ENCODE measurements at places on chromosomes 16 and 17.

GRCh38 chr17:16486373-16487250 lies 5.4 kb downstream of the LRRC75A start:
- DNase-seq, result peak; percentile 8

DNA sequence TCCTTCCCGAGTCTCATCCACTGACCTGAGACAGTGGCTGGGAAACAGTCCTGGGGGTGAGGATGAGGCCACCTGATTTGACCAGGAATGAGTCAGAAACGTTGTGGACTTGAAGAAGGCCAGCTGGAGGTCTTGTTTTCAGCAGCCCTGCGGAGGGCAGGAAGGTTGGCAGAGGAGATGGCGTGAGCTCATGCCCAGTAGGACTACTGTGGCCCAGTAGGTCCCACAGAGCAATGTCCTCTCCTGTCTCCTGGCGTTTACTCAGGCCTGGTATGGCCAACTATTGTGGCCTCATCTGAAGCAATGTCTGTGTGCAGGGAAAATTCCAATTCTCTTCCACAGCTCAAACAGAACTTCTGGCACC lies 84.1 kb upstream of the DNAJA2 start:
- DNase-seq, result no peak

GRCh38 chr17:79992649-79993389 lies 42.9 kb downstream of the TBC1D16 start:
- no peak for DNase-seq

GRCh38 chr17:52227926-52228325 lies 69.4 kb upstream of the CA10 start:
- no peak for DNase-seq

- no peak for DNase-seq
These were observed 48.0 kb upstream of the RBFOX3 start for GRCh38 chr17:79658811-79659207.
